ENCODE measurements at places on chromosomes 3 and 15. TPM values are rescaled to one million over a fixed set of nuclear protein-coding genes. Genes with fewer than 3 reads are reported as not detected.

Gene WDR93
- total RNA-seq: not detected

Gene SLC28A2
- not detected for total RNA-seq

Gene AADAC
- not detected for total RNA-seq

Gene GOLGA8S
- total RNA-seq: 0.33 TPM

Gene GRK7
- not detected for total RNA-seq

Gene GNAT1
- total RNA-seq: not detected

Gene PODXL2
- total RNA-seq: 1.7 TPM

Gene CCDC191
- total RNA-seq: 0.77 TPM

Gene BUB1B
- 0.85 TPM for total RNA-seq

Gene TPRG1
- 1.5 TPM for total RNA-seq

Gene HDGFL3
- total RNA-seq: 38.0 TPM

Gene CPB1
- total RNA-seq: not detected

Gene COL6A5
- not detected for total RNA-seq

Gene MKRN3
- total RNA-seq: 0.63 TPM

Data from left ventricle myocardium inferior (tissue), 1 donor.